AG08396 (cell line): ENCODE measurements at places on chromosomes 7 and 10.

DNA sequence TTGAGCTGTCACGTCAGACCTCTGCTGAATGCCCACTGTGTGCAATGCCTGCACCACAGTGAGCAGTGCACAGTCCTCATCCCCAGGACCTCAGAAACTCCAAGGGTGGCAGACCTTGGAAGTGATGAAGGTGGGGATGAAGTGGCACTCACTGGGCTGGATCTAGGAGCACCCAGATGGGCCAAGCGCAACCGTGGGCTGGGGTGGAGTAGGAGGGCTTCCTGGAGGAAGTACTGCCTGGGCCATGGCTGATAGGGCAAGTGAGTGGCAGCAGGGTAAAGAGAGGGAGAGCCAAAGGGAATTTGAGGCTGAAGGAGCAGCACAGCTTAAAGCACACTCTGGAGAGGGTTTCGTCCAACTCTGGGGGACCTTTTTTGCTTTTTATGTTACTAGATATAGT is 52.3 kb downstream of the RBM20 start:
- DNase-seq: no peak

GRCh38 chr7:85471740-85472139 is 284.9 kb upstream of the SEMA3D start:
- no peak for DNase-seq

DNA sequence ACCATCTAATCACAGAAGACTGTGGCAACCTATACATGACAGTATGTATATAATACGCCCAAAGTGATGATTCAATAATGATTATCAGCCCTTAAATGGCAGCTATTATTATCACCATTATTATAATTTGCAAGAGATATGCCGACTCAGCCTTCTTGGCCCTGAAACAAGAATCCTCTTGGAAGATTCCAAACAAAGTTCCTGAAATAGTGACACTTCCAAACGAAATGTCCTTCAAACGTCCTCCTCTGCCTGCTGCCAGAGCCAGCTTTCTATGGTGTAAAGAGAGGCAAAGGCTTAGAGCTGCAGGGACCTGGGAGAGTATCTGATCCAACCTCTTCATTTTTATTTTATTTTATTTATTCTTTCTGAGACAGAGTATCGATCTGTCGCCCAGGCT is 36.0 kb downstream of the NRAP start:
- no peak for DNase-seq

DNA sequence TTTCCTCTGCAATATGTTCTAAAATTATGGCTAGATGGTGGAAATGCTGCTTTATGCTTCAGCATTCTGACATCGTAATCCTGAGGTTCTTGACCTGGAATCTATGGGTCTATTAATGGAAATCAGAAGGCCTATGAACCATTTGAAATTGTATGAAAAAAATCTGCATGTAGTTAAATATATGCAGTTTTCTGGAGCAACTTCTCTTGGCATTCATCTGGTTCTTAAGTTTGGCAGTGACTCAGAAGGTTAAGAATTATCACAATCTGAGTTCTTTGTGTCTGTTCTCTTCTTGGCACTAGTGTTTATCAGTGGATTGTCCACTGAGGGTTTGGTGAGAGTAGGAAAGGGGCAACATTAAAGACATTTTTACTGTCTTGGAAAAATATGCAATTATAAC is 71.1 kb upstream of the FZD1 start:
- no peak for DNase-seq

GRCh38 chr7:44134943-44135628 is 6.0 kb downstream of the MYL7 start:
- no peak for DNase-seq

- no peak for DNase-seq
Observed at GRCh38 chr10:59817773-59818172, 64.5 kb upstream of the MRLN start.

DNA sequence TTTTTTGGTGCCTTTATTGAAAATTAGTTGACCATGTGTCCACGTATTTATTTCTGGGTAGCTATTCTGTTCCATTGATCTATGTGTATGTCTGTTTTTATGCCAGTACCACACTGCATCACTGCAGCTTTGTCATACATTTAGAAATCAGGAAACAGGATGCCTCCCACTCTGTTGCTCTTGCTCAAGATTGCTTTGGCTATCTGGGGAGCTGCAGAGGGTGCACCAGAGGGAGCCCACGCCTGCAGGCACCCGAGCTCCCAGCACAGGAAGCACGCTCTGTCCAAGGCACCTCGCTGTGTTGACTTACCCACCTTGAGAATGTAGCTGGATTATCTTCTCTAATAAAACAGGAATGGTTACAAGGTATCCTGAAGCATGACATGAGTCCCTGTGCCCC is 301.7 kb downstream of the TCERG1L start:
- no peak for DNase-seq
